ENCODE measurements at places on chromosomes 5 and 9.

DNA sequence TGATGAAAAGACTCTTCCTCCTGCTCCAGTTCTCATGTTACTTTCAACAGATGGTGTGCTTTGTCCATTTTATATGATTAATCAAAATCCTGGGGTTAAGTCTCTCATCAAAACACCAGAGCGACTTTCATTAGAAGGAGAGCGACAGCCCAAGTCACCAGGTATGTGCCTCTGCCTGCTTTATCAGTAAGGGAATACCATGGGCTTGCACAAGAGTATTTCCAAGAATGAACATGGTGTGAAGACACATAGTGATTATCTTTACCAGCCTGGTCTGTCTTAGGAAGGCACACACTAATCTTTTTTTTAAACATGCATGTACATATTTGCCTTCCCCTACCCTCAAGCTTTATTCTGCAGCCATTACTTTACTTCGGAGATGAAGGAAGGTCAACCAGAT is 15.2 kb downstream of the NUP214 start:
- DNase-seq, result no peak

DNA sequence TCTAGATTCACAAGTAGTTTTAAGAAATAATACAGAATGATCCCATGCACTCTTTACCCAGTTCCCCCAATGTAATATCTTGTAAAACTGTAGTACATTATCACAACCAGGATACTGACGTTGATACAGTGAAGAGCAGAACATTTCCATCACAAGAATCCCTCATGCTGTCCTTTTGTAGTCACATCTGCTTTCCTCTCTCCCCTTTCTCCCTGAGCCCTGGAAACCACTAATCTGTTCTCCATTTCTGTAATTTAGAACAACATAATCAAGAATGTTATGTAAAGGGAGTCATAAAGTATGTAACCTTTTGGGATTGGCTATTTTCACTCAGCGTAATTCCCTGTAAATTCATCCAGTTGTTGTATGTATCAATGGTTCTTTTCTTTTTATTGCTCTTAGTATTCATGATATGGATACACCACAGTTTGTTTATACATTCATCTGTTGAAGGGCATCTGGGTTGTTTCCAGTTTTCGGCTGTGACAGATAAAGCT is 61.1 kb downstream of the ERCC6L2 start:
- DNase-seq, result no peak

GRCh38 chr5:58985759-58986158 is 402.9 kb downstream of the RAB3C start:
- no peak for DNase-seq

DNA sequence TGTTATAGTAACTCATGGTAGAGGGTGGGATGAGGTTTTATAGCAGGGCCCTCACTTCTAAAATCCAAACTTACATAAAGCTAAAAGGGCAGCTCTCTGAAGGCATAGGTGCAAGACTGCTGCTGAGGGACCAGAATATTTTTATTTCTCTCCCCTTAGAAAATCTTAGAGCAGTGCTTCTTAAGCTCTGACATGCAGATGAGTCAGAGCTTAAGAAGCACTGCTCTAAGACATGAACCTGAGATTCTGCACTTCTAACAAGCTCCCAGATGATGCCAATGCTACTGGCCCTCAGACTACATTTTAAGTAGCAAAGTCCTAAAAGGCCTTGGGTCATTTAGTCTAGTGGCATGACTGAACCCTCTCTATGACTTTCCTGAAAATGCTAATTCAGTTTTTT is 97.6 kb upstream of the SPRY4 start:
- DNase-seq, result no peak

DNA sequence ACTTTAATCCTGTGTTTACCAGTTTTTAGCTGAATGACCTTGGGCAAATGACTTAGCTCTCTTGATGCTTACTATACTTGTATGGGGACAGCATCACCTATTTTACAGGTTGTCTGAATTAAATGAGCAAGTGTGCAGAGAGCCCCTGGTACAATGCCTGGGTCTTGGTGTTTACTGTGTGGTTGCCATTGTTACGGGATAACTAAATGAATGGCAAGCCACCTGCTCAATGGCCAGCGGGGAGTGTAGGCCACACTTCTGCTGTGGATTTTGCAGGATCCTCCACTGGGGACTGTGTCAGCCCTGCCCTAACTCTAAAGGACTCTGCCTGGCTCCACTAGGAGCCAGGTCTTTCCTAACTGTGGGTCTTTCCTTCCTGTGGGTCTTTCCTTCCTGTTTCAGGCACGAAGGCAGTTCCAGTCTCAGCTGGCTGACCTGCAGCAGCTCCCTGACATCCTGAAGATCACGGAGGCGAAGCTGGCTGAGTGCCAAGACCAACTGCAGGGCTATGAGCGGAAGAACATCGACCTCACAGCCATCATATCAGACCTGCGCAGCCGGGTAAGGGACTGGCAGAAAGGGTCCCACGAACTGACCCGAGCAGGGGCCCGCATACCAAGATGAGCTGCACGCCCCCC is 10.3 kb upstream of the GLE1 start:
- DNase-seq, result peak; percentile 73

DNA sequence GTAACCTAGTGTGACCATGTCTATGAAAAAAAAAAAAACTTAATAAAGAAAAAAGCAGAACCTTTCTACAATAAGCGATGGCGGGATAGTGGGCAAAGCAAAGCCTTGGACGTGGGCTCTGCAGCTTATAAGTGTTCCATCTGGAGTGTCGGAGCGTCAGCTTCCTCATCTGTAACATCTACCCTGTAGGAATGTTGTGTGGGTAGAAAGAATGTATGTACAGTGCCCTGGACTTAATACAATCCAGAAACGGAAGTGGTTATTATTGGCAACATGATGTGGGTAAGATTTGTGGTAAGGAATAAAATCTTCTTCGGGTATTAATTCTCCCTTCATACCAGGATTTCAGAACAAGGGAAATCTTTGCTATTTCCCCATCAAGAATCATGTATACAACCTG is 66.5 kb downstream of the SEMA5A start:
- no peak for DNase-seq

DNA sequence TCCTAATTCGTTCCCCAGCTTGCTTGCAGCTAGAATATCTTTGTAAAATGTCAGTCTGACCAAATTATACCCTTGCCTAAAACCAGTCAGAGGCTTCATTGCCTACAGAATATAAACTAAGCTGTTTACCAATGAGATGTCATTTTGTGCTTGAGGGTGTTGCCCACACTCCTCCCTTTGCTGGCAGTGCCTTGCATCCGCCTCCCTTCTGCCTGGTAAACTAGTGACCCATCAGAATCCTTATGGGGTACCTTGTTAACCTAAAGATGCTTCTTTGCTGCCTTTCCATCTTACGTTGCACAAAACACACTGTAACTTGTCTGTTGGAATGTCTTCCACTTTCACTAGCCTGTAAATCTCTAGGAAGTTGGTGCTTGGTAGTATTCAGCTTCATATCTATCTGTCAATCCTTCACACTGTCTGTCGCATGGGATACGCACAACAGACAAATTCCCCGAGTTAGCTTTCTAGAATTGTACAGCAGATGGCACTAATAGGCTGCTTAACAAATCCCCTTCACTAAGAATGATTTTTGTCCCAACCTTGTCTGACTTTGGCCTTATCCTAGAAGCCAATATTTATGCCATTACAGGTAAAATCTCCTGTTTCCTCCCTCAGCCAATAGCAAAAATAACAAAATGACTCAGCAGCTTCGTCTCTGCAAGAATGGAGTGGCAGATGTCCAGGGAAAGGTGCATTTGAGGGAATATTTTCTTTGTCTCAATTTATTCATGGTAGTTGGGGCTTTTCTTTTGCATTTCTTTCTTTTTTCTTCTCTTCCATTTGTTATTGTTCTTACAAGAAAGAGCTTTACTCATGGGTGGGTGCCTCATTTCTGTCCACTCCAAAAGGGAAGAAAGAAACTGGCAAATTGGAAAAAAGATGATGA is 3.0 kb downstream of the NUDT2 start:
- peak; percentile 44 for DNase-seq

GRCh38 chr9:12718482-12719026 is 25.4 kb downstream of the TYRP1 start:
- DNase-seq, result no peak

DNA sequence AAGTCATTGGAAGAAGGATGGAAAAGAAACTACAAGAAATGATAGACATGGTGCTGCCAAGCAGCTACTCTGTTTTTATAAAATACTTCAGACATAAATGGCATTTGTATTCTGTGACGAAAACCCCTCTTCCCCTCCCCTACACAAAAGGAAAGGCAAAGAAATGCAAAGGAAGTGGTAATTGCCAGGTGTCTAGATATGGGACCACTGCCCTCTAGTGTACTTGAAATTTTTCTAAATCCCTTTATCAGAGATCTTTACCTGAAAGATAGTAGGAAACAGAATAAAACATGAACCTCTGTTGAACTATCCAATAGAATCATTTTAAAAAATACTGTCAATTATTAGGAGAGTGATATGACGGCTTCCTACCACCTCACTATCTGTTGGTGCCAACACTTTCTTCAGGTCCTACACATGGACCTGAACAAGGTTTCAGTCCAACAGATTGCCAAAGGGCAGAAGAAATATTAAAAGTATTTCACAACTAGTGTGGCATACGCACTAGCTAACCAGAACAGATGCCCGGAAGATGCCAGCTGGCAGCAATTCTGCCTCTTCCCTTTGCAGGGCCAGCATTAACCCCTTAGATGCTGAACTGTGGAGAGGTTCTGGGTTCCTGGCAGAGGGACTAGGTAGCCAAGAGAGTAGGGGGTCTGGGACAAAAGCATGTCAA is 104.1 kb downstream of the TSSK1B start:
- no peak for DNase-seq

GRCh38 chr9:19023078-19023477 is 9.9 kb downstream of the SAXO1 start:
- DNase-seq, result no peak
